ENCODE measurements at places on chromosomes 12 and 14.

DNA sequence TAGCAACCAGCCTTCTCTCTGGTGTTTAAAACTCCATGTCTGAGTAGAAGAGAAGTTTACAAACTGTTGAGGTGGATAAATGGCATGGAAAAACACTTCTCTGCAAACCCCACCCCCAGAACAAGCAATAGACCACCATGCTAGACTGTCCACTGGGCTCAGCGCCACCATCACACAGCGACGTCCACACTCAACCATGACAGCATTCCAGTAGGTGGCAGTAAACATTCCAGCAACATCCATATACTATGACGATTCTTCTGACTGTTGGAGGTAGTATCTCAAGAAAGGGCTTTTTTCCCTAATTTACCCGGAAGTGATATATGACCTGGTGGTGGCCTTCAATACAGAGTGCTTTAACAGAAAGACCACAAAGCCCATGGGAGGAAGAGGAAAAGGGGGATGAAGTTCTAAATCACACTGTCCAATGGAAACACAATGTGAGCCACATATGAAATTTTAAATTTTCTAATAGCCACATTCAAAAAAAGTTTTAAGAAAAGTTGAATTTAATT is 152.2 kb downstream of the SLC15A4 start:
- no peak for DNase-seq

GRCh38 chr12:101485021-101485420 is 9.9 kb downstream of the SPIC start:
- no peak for DNase-seq

GRCh38 chr12:95857799-95858198 is 953 bp upstream of the SNRPF start:
- DNase-seq: peak; percentile 21

DNA sequence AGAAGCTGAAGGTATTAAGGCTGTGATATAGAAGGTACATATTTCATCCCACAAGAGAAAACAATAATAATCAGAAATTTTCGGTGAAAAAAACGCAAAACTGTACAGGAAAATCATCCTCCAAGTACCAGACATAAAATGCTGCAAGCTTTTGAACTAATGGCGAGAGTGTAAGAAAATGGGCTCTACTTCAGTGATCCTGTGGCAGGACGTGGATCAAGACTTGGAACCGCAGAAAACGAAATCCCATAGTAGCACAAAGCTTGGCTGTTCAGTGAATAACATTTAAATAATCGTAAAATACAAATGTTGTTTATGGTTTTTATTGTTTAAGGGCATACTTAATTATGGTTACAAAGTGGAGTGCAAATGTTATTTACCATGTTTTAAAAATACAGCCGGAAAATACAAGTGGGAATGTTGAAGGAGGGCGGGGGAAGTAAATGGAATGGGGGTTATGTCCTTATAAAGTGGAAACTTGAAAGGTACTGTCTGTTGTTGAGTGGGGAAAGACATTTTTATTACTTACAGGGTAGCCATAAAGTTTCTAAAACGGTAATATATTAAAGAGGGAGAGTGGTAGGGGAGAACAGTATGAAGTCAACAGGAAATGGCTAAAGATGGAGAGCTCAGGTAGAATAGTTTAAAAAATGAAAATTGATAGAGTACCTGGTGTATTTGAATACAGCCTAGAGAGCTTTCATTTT is 1.1 kb downstream of the SMIM10L1 start:
- peak; percentile 33 for DNase-seq

GRCh38 chr14:93395231-93395630 is 35.5 kb upstream of the UNC79 start:
- DNase-seq: peak; percentile 78

DNA sequence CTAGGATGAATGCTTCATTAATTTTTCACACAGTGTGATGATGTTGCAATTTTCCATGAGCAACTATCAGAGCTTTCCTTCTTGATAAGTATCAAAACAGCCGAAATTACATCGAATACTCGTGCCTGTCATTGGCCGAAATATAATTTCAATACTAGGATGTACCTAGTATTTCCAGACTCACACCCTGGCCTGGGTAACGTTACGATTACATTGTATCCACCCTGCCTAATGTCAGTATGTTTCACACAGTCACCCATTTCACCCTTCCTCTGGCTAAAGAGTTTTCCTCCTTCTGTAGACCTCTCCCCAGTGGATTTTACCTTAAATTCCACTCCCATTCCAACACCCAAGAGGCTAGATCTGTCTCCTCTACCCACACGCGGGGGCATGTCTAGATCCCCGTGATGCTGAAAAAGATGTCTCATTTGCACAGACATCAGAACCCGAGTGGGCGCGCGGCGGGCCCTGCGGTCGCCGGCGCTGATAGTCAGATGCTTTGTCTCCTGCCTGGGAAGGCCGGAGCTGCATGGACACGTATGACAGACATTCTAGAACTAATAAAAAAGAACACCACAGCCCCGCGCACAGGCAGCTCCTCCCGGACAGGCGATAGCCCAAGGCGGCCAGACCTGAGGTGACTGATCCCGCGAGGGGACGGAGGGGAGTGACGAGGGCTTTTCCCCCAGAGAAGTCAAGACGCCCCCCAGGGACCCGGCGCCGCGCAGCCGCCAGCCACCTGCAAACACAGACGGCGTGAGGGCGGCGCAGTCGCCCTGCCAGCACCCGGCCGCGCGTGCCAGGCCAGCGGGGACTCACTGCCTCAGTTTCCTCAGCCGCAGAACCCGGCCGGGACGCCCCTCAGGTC is 723 bp downstream of the KIF21A start:
- peak; percentile 69 for DNase-seq

DNA sequence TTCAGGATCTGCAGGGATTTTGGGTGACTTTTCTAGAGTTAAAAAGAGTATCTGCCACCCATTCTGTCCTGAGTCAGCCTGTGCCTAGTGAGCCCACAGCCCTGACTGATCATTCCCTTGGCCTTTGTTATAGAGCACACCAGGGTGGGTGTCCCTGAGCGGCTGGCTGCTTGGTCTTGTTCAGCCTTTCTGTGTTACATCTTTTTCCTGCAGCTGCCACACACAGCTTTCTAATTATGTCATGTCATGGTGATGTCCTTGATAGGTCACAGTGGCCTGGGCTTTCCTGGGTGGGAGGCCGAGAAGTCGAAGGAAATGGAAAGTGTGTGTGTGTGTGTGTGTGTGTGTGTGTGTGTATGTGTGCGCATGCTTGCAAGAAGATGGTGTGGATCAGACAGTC is 293.2 kb upstream of the CRY1 start:
- DNase-seq: no peak

DNA sequence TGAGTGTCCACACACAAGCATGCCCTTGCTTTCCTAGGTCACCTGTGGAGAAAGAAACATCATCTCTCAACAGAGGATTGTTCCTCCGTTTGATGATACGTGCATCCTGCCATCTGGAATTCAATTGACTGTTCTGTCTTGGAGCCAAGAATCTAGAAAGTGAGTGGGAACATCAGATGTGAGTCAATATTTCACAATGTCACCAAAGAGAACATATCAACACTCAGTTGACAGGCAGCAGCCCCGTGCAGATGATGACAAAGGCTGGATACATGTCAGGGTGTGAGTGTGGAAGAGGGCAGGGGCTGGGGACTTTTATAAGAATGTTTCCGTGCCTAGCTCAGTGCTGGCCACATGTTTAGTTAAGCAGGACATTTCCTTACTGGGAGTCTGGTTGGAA is 76.1 kb downstream of the TBC1D30 start:
- no peak for DNase-seq

DNA sequence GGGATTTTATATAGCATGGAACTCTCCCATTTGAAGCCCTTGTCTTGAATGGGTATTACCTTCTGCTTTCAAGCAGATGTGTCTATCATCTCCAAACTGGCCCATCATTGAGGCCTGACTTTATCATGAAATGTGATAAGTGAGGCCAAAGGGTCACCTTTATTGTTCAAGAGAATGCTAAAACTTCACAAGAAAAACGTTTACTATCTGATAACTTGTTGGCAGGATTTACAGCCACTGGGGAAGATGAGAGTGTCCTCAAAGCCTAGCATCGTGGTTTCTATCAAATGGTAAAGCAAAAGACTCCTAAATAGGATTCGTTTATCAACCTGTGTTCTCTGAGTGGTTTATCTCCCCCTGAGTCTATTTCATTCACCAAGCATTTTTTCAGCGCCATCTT is 62.0 kb upstream of the CLMN start:
- DNase-seq: no peak

- no peak for DNase-seq
Measured at GRCh38 chr12:47989666-47990065, 14.6 kb downstream of the COL2A1 start.

GRCh38 chr12:56230432-56231183 is 757 bp downstream of the SLC39A5 start:
- DNase-seq: no peak

GRCh38 chr14:35425850-35426249 is 21.3 kb upstream of the NFKBIA start:
- DNase-seq: no peak

- no peak for DNase-seq
Measured at GRCh38 chr14:70097576-70098249, 91.0 kb downstream of the SLC8A3 start.

Data from suppressor macrophage (primary cell).